ENCODE measurements at places on chromosomes 1 and 21.
A peak's percentile ranks its signal among the peaks of the same experiment; 100 is the strongest.

GRCh38 chr1:50968821-50969610 lies 1.0 kb upstream of the CDKN2C start:
- DNase-seq, result peak; percentile 17

GRCh38 chr1:160768295-160768657 lies 27.7 kb upstream of the LY9 start:
- DNase-seq, result peak; percentile 91

DNA sequence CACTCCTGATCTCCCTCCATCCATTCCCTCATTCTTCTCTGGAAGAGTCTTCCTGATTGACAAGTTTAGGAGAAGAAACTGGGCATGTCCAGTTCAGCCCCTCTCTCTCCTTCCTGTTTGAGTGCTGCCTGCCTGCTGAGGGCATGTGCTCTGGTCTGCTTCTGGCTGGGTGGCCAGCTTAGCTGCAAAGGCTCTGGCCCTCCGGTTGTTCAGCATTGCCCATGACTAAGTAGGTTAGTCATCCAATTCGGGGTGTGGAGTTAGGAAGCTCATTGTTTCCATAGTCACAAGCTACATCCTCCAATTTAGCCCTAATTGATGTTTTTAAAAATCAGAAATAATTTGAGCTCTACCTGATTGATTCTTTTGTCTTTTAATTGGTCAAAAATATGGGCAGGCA lies 25.6 kb upstream of the PLA2G2E start:
- DNase-seq, result no peak

GRCh38 chr21:40331172-40331571 lies 463.9 kb downstream of the PCP4 start:
- DNase-seq, result no peak

- no peak for DNase-seq
These were observed 6.7 kb upstream of the VSIG8 start for GRCh38 chr1:159869173-159869572.

- DNase-seq, result no peak
These were observed 12.8 kb upstream of the IFI44L start for GRCh38 chr1:78607334-78607927.

- no peak for DNase-seq
These were observed 246.0 kb downstream of the TRABD2B start for GRCh38 chr1:47751193-47751592.
